ENCODE measurements at places on chromosomes 3 and 15.

DNA sequence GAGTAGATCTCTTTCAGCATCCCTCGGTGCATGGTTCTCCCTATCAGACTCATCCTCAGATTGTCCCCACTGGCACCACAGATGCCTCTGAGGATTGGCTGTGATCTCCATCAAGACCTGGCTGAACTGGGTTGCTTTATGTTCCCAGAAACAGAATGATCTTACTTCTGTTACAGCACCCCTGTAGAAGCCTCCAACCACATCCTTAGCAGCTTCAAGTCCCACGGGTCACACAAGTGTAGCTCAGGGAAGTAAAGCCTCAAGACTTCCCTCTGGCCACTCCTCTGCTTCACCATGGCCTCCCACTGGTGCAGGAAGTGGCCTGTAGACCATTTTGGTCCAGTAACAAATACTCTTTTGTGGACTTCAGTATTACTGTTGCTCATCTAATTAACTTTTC is 566.4 kb upstream of the SUCLG2 start:
- no peak for DNase-seq

DNA sequence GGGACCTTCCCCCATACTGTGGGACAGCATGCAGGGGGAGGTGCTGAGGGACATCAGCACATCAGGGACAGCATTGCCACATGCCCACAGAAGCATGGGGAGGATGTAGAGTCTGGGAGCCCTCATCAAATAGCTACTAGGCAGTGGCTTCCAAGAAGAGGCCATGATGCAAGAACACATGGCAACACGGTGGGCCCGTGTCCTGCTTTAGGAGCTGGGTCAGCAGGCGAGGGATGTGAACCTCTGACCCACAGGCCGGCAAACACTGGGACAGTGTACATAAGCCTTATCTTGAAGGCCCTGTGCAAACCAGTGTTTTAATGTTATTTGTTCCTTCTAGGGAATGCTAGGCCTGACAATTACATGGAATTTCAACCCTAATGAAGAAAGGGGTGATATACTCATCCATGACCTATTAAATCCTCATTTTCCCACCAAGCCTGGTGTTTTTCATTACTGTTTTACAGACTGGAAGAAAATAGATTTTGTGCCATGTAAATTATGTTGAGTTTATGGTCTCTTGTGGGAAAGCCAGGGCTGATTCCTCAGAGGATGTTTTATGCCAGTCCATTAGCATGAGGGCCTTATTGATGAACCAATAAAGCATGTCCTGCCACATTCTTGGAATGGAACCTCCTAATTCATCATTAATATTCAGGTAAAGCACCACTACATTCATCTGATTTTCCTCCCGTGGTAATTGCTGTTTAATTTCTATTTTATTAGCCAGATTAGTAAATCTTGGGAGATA is 61.7 kb upstream of the SLC25A26 start:
- no peak for DNase-seq

DNA sequence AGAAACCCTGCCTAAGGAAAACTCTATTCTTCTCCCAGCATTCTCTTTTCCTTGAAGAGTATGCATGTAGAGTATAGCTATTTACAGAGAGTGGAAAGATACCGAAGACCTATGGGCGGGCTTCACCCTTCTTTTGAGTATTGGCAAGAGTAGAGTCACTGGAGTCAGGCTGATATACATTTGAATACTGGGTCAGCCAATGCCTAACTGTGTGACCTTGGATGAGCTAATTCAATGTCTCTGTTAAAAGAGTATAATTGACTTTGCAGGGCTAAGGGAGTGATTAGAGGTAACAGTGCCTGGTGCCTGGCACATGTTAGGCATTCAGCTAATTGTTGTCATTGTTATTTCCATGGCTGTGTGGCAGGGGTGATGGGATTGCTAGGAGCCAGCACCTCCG is 75.6 kb downstream of the TUSC7 start:
- no peak for DNase-seq

GRCh38 chr15:68220967-68221366 is 8.6 kb downstream of the CLN6 start:
- no peak for DNase-seq

DNA sequence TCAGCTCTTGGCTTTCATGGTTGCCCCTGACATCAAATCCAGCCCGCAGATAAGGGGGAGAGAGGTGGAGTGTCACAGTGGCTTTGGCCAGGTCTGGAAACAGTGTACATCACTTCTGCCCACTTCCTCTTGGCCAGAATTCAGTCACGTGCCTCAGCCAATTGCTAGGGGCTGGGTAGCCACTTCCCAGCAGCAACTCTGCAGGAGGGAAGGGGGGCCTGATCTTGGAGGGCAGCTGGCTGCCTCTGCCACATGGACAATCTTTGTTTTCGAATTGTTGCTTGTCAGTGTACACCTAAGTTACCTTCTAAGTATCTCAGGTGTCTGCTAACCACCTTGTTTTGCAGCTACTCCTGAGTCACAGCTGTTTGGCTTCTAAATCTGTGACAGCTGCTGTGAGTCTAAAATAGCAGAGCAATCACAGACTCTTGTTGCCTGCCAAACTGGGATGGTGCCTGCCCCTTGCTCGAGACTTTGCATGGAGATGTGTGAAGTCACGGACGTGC is 41.0 kb upstream of the LIMD1 start:
- DNase-seq, result peak; percentile 72

- no peak for DNase-seq
Measured at GRCh38 chr3:21909096-21909495, 158.1 kb upstream of the ZNF385D start.

DNA sequence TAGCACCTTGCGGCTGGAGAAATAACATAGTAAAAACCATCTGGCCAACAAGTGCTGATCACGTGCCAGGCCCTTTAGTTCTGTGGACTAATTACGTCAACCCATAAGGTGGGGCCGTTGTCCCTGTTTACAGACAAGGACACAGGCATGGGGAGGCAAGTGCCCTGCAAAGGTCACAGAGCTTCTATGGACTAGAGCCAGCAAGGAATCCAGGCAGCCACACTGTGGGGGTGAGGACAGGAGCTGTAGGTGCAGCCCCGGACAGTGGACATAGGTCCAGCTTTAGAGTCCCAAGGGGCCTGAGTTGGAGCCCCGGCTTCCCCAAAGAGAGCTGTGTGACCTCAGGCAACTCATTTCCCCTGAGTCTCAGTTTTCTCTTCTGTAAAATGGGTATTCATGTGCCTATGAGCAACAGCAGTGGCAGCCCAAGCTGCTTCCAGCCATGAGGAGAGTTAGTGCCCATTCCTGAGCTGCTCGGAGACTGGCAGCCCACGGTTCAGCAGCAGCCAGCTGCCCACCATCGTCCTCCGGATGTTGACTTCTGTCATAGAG is 13.9 kb downstream of the CHST13 start:
- DNase-seq, result no peak

DNA sequence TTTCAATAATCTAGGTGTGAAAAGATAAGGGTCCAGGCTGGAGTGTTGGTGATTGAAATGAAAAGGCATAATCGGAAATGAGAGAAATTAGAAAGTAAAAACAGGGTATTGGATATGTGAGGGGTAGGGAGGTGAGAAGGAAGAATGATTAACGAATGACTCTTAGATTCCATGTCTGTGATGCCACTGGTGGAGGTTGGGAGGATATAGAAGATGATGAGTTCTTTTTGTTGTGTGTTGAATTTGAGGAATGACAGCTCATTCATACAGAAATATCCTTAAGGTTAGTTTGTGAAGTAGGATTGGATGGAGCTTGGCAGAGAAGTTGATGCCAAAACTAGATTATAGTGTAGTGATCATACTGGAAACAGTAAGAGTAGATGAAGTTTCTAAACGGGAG is 72.2 kb upstream of the CCNL1 start:
- no peak for DNase-seq

DNA sequence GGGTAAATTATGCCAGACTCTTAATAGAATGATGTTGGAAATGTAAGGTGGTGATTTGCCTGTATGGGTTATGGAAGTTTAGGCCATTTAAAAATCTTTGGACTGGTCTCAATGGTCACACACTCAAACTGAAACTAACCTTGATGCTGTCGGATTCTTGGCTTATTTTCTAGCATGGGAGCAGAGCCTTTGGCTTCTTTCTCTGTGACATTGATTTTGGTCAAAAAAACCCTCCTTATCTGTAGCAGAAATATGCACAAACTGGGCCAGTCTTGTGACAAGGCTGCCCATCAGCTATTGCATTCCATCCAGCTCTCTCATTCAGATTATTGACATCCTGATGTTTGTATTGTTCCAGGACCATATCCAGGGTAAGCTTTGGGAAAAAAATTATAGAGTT is 35.9 kb downstream of the ARPP21 start:
- DNase-seq, result no peak

GRCh38 chr3:58487140-58487886 is 4.6 kb upstream of the KCTD6 start:
- DNase-seq, result peak; percentile 7

DNA sequence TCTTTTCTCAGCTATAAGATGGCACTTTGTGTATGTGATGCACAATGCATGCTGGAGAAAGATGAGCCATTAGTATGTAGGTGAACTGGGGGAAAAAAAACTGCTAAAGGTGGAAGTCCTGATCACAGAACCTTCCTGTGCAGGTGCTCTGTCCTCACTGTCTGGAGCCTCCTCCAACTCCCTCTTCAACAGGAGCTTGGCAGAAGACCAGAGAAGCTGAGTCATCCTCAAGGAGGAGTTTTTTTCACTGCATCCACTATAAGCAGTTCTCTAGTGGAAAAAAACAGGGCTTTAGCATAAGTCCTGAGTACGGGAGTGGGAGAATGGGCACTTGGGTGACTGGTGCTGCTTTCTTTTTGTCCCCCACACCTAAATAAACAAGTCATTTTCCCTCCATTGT is 168.4 kb upstream of the CADPS start:
- DNase-seq, result no peak

- DNase-seq, result no peak
Measured at GRCh38 chr3:127113571-127113891, 79.4 kb upstream of the PRR23E start.

- DNase-seq, result peak; percentile 64
Measured at GRCh38 chr15:51335538-51336410, 2.6 kb downstream of the CYP19A1 start.

DNA sequence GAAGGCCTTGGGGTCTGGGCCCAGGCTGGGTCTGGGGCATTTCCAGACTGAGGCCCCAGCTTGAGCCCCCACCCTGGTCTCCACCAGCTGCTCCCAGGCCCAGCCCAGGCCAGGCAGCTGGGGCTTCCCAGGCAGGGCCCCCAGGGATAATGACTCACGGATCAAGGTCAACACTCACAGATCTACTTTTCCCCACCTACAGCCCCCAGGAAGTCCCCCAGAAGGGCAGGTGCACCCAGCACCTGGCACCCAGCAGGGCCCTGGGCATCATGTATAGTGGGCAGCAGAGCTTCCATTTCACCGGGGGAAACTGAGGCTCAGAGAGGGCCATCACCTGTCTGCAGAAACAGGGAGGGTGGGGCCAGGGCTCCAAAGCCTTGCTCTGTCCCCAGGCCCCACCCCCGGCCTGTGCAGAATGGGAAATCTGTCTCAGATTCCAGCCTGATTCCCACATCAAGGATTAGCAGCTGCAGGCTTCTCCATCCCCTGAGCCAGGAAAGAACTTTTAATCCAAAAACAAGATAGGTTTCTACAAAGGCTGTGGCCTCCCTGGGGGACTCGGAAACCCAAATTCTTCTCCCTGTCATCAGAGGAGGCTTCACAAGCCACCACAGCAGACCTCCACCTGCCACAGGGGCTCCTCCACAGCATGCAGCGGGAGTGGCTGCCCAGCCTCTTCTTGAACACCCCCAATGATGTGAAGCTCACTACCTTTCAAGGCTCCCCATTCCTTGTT is 49.8 kb downstream of the IQSEC1 start:
- DNase-seq, result peak; percentile 71

- DNase-seq, result no peak
Measured at GRCh38 chr3:183766107-183766506, 59.3 kb downstream of the MAP6D1 start.

GRCh38 chr15:38883987-38884386 is 319.4 kb upstream of the RASGRP1 start:
- peak; percentile 32 for DNase-seq

GRCh38 chr3:61669668-61670299 is 108.4 kb downstream of the PTPRG start:
- DNase-seq, result no peak

DNA sequence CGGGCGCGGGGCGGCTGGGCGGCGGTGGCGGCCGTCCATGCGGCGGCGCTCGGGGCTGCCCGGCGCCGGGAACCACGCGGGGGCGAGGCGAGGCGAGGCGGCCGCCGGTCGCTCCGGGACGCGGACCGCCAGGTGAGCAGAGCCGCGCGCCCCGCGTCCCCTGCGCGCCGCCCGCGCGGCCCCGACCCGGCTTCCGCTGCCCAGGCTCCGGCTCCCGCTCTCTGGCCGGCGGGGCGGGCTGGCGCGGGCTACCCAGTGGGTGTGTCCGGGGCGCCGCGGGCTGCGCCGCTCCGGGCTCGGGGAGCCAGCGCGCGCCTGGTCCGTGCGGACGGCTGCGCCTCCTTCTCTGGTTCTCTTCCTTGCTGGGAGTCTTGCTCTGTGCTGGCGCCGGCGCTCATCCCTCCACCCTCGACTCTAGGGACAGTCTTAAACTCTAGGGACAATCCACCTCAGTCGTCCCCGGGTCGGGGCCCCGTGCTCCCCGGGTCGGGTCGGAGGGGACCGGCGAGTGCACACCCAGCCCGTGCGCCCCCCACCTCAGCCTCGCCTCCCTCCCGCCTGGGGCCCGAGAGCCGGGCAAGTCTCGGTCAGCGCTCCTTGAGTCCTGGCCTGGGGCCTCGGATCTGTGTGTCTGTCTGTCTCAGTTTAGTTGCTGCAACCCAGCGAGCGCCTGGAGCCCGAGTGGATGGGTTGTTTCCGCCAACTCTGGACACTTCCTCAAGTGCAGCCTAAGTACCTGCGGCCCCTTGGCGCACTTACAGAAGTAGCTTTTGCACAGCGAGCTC is 488 bp downstream of the THSD4 start:
- DNase-seq, result peak; percentile 63

DNA sequence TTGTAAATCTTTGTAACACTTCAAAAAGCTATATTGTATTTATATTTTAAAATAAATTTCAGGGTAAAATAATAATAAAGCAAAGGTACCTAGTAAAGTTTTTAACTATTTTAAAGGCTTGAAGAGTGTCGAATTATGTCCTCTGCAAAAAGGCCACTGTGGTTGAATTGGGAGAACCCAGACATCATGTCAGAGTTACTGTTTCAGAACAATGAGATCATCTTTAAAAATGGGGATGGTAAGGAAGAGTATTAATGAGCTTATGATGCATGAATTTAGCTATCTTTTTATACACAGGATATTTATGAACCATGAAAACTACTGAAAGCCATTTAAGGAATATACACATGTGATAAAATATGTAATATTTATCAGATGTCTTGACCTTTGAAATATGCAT is 26.3 kb downstream of the KCNMB3 start:
- no peak for DNase-seq

- no peak for DNase-seq
Measured at GRCh38 chr15:52808441-52808840, 18.3 kb upstream of the ONECUT1 start.

- DNase-seq, result no peak
Measured at GRCh38 chr3:189013224-189013888, 158.4 kb upstream of the TPRG1 start.

DNA sequence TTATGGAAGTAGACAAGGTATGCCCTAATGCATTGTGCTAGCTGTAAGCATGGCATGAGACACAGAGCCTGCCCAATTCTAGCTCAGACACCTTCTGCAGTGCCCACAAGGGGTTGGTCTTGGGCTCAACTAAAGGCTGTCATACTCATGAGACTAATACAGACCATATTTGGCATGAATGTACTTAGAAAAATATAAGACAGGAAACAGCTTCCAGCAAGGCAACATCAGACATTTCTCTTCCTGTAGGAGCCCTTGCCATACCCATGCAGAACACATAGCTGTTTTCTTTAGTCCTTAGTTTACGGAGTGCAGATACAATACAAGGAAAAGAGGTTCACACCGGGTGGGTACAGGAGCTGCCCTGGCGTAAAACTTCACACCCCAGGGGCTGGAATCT is 30.5 kb upstream of the NR1I2 start:
- DNase-seq, result no peak
